ENCODE measurements at places on chromosomes 5 and 9.

- no peak for DNase-seq
Observed at GRCh38 chr9:86586144-86586494, 231.9 kb upstream of the TUT7 start.

- DNase-seq = no peak
Observed at GRCh38 chr9:105972466-105973204, 278.3 kb downstream of the TMEM38B start.

DNA sequence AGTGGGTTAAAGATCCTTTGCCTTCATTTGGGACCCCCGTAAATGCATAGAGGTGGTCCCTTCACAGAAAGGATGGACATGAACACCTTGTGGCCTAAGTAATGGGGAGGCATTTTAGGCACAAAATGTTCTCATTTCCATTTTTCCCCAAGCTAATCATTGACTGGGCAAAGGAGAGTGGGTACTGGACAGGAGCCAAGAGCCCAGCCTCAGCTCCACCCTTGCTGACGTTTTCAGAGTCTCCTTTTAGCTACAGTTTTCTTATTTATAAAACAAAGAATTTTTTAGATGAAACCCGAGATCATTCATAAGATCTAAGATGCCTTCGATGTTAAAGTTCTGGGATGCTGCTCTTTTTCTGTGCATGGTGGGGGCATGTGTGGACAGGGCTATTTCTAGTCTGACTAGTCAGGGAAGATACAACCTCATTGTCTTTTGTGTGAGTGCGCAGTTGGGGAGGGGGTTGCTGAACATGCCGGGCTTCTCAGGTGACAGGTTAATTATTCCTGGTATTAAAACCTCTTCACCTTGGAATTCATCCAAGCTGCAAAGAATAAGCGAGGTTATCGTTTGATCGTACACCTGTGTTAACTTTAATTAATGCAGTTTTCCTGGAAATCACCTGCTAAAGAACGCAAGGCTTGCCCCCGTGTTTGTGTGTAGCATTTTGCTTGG lies 48.4 kb downstream of the ADAMTS16 start:
- DNase-seq = no peak

- DNase-seq = no peak
Observed at GRCh38 chr5:150146862-150147601, 8.6 kb downstream of the PDGFRB start.

DNA sequence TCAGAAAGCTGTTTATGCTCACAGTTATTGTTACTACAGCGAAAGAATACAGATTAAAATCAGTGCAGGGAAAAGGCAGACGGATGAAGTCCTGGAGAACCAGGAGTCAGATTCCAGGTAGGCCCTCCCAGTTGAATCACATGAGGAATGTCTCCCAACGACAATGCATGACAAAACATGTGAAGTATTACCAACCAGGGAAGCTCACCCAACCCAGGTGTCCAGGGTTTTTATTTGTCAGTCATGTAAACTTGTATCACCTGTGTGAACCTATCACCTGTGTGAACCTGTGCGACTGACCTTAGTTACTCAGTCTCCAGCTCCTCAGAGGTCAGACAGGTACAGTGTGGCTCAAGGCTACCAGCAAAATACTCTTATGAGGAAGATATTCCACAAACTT lies 63.9 kb downstream of the KIAA1958 start:
- DNase-seq = no peak

- no peak for DNase-seq
Observed at GRCh38 chr9:131943351-131943841, 136.3 kb downstream of the MED27 start.

GRCh38 chr5:75601996-75602395 lies 9.3 kb upstream of the ANKDD1B start:
- DNase-seq = no peak

- DNase-seq = no peak
Observed at GRCh38 chr5:89457411-89458331, 574.7 kb upstream of the MEF2C start.

DNA sequence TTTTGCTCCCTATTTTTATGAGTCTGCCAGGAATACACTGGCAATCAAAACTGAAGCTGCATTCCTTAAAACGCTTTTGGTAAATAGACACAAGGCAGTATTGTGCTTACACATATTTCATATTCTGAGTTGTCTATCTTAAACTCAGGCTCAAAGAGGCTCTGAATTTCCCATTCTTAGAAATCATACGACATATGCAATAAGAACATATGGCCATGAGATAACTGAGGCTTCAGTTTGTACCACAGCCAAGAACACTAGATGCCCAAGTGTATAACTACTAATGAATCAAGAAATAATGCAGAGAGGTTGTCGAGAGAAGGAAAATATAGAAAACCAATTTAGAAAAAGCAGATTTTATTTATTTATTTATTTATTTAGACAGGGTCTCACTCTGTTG lies 357.4 kb downstream of the NDUFS4 start:
- DNase-seq = no peak

DNA sequence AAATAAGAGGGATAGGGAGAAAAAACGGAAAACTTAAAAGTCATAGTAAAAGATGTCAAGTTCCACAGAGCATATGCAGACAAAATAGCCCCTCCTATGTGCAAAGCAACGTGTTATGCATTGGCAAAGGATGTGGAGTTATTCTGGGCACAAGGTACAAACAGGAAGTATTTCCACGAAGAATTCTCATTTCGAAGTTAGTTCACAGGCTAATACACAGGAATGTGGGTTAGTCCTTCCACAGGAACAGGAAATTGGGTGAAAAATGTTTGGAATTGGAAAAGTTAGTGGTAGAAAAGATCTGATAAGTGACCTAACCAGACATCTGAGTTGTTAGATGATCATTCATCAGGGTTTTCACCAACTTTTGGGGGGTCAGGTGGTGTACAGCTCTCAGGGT lies 326.6 kb downstream of the EBF1 start:
- no peak for DNase-seq

- no peak for DNase-seq
Observed at GRCh38 chr5:80503641-80504040, 15.7 kb downstream of the FAM151B start.
